A549 (cell line): ENCODE measurements at places on chromosomes 6 and 20. TPM values are rescaled to one million over a fixed set of nuclear protein-coding genes. Genes with fewer than 3 reads are reported as not detected.

Gene LIN28B
- polyA plus RNA-seq, result 3.0 to 3.6 TPM (median 3.6 TPM) in 3 replicates

Gene ZNF311
- 0.18 to 0.29 TPM (median 0.27 TPM) in 3 replicates for polyA plus RNA-seq

Gene TMC2
- not detected in 3 replicates for polyA plus RNA-seq

Gene RTN4IP1
- polyA plus RNA-seq, result 12.6 to 13.9 TPM (median 13.6 TPM) in 3 replicates

Gene HSPA12B
- polyA plus RNA-seq, result 1.1 to 1.6 TPM (median 1.2 TPM) in 3 replicates

Gene SPATS1
- not detected in 3 replicates for polyA plus RNA-seq

Gene KHDC3L
- polyA plus RNA-seq, result not detected in 3 replicates

Gene TRDN
- polyA plus RNA-seq, result not detected in 3 replicates

Gene LRFN2
- not detected in 3 replicates for polyA plus RNA-seq

DNA sequence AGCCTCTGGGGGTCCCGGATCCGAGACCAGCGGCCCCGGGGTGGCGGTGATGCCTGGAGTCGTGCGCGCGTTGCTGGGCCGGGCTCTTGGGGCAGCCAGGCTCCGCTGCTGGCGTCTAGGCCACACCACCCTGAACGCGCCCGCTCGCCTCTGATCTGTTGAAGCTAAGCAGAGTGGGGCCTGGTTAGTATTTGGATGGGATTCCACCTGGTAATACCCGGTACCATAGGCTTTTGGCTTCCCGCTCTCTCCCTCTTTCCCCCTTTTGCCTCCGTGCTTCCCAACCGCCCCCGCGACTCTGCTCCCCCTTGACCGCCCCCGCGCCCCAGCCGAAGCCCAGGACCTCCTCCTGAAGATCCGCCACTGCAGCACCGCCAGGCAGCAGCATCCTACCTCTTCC, 1383.5 kb upstream of the DEFB115 start:
- DNase-seq, result no peak

DNA sequence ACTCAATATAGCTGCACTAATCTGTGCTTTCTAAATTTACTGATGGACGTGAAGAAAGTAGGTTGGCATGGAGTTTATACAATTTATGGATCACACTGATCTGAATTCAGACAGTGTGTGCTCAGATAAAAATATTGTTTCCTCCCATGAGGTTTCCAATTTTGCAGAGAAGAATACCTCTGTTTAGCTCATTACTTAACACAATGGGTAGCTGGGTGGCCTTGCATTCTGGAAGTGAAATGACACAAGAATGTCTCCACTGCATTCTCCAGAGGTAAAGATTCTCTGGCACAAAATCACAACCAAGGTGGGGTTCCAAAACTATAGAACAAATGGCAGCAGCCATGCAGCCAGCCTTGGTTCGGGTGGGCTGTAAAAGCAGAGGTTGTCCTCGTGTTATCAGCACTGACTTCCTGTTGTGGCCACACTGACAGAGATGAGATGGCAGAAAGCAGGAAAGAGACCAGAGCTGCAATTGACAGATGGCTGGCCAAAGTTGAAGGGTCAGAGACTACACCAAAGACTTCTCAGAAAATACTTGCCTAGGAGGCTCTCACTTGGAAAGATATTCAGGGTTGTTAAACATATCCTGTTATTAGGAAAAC, 50.2 kb downstream of the HDAC2 start:
- DNase-seq, result no peak

DNA sequence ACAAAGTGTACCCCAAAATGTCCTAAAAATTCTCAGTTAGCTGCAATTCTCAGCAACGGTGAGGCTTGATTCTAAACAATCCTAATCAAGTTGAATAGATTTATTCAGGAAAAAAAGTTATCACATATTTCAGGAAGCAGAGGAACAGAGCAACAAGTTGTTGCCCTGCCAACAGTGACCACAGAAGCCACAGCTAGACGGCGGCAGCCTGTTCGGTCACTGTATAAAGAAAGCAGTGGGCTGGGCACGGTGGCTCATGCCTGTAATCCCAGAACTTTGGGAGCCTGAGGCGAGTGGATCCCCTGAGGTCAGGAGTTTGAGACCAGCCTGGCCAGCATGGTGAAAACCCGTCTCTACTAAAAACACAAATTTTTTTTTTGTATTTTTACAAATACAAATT, 171.2 kb upstream of the BMP5 start:
- no peak for DNase-seq

GRCh38 chr6:40112350-40112749, 178.1 kb upstream of the MOCS1 start:
- DNase-seq, result no peak

- no peak for DNase-seq
These were observed 37.8 kb downstream of the HCRTR2 start for GRCh38 chr6:55212156-55212555.

- no peak for DNase-seq
These were observed 166.7 kb upstream of the ADGRB3 start for GRCh38 chr6:68468244-68468884.

DNA sequence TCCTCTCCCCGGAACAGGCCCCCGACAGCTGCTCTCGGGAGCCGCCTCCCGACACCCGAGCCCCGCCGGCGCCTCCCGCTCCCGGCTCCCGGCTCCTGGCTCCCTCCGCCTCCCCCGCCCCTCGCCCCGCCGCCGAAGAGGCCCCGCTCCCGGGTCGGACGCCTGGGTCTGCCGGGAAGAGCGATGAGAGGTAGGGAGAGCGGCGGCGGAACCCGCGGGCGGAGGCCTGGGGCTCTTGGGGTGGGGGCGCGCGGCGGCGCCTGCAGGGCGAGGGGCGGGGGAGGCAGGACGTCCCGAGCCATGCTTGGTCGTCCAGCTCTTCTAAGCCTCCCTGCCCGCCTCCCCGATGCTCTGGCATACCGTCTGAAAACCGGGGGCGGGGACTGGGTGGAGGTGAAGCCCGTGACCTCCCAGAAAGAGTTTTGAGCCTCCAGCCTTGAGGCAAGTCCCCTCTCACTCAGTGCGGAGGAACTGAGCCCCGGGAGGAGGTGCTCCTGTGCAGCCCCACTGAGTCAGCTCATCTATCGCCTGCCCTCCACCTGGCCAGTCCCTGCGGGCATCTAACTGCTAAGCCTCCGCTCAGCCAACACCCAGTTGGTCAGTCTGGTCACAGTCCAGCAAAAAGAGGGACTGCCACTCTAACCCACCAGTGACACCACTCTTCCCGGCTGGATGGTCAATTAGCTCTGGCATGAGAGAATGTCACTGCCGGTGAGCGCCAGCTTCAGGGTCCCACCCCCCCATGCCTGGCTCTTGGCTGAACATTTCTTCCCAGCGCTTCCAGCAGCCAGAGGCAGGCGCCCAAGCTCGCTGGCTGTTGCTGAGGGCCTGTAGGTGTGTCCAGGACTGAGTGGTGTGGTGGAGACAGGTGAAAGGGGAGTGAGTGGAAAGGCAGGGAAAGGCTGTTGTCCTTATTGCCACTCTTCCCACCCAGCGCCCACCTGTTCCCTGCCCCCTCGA, 482 bp downstream of the DDR1 start:
- no peak for DNase-seq

DNA sequence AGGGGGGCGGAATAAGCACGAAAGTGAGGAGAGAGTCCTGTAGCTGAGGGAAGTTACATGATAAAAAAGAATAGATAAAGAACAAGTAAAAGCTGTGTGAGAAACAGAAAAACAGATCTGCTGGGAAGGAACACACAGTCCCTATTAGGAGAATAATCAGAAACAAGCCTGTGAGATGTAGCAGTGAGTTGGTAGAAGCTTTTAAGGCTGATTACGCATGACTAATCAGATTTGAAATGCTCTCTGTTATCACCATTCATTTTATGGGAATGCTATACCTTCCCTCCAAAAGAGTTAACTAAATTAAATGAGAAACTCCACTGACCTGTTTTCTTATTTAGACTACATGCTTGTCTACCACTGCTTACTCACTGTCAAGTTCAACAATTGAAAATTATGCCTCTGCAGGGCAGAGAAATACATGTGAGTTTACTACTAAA, 15.8 kb downstream of the REPS1 start:
- DNase-seq, result no peak

DNA sequence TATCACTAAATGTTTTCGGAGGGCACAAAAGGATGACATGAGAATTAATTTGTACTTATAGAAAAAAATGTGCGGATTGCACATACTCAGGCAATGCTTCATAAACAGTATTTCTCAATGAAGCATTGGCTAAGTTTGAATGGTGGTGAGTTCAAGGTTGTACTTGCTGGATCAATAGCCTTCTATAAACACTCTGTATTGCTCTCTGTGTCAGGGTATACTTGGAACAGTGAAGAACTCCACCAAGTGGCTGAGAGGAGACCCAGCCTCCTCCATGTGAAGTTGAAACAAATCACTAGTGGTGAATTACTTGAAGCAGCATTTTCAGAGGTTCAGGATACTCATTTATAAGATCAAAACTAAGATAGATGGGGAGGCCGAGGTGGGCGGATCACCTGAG, 360.6 kb downstream of the RIMS1 start:
- DNase-seq, result no peak

DNA sequence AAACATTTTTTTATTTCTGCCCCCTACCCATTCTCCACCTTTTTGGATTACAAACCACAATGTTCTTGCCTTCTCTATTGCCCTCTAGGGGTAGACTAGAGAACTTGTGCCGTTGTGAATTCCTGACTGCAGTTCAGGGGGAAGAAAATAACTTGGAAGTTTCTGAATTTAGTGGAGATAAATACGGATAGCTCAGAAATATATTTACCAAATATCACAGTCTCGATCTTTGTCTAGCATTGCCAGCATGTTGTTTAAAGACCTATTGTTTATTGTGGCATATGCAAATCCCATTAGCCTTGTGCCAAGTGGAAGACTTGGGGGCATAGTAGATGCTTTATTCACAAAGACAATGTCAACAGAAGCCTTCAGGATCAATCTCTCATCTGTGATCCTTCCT, 154.1 kb upstream of the MMS22L start:
- DNase-seq, result peak; percentile 1

GRCh38 chr6:131972741-131973140, 21.6 kb upstream of the CCN2 start:
- no peak for DNase-seq

- peak; percentile 99 for DNase-seq
These were observed 113.7 kb upstream of the BCLAF1 start for GRCh38 chr6:136403110-136403980.

DNA sequence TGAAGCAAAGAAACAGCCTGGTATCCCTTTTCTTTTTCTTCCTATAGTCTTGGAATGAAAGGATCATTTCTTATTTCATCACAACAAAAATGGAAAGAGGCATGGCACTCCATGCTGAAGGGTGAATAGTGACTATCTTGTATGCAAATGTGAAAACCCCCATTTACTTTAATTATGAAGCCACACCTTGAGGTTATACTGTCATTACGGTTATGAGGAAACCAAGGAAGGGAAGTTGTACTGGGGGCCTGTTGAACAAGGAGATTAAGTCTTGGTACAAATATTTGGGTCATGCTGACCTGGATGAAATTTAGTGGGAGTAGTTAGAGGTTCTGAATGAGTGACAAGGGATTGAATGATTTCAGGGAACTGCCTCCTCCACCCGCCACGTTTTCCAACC, 8.7 kb upstream of the STXBP5 start:
- DNase-seq, result no peak

GRCh38 chr6:134517145-134517658, 199.3 kb upstream of the SGK1 start:
- peak; percentile 83 for DNase-seq

GRCh38 chr20:58981628-58982364, 740 bp downstream of the NELFCD start:
- peak; percentile 31 for DNase-seq

DNA sequence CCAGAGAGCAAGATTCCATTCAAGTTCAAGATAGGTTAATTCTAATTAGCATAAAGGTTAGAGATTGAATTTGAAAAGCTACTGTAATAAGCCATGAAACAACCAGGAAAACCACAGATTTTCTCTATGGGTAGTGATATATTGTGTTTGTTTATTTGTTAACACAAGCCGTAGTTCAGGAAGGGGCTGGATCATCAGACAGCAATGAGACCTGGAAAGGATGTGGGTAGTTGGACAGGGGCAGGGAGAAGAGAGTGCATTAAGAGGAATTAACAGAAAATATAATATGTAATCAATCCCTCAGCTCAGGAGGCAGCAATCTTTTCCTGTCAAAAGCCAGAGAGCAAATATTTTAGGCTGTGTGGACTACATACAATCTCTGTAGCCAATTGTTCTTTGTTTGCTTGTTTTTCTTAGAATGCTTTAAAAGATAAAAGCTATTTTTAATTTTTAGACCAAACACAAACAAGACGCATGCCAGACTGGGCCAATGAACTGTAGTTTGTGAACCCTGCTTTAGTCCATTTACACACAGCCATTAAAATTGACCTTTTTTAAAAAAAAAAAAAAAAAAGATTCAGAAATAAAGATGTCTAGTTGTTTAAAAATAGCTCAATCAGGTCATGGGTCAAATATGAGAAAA, 398.7 kb upstream of the MARCKS start:
- DNase-seq, result no peak

- DNase-seq, result no peak
These were observed 19.3 kb downstream of the ACSS1 start for GRCh38 chr20:25038591-25039015.

- no peak for DNase-seq
These were observed 27.7 kb downstream of the TFEB start for GRCh38 chr6:41707565-41708200.

DNA sequence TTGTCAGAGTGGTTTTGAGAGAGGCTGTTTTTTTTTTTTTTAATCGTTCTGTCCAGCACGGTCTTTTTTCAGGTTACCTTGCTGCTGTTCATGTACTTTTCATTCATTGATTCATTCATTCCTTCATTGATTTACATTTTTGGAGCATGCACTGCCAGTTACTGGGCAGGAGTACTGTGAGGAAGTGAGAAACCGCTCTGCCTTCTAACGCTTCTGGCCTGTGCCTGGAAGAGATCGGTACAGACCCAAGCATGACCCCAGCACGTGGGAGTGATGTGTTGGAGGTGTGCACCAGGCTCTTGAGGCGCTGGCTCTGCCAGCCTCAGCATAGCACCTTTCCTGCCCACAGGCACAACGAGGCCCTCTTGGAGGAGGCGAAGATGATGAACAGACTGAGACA, 9.1 kb downstream of the RIPK1 start:
- DNase-seq, result no peak

DNA sequence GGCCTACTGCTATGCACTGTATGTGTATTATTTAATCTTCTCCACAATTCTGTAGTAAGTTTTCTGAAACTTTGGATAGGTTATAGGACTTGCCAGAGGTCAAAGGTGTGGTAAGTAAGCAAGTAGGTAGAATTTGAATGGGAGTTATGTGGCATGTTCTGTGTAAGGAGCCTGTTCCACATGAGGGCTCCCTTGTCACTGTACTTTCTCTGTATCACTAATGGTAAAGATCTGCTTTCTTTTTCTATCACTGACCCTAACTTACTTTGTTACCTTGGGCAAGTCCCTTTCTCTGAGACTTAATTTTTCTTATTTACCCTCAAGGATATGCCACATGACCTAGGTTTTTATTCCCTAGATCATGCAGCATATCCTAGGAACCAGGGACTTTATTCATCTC, 50.3 kb downstream of the EIF2S2 start:
- DNase-seq, result no peak

DNA sequence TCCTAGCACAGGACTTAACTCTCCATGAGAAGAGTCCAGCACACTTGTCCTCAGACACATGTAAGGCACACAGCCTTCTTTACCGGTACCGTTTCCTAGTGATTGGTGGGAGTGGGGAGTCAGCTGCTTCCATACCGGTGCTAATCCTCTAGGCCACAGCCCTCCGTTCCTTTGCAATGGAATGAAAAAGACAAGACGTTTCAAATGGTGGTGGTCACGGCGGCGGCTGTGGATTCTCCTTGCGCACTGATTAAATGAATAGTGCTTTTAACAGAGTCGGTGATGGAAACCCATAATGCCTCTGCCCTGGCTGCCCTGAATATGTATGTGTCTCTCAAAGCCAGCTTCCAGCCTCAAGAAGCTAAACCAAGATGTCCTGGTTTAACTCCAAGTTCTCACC, 34.8 kb upstream of the GABRR1 start:
- DNase-seq, result no peak

GRCh38 chr6:34680802-34681515, 15.6 kb downstream of the ILRUN start:
- peak; percentile 35 for DNase-seq
